Stomach (tissue), 19 donors: ENCODE measurements at places on chromosomes 7 and 10.

DNA sequence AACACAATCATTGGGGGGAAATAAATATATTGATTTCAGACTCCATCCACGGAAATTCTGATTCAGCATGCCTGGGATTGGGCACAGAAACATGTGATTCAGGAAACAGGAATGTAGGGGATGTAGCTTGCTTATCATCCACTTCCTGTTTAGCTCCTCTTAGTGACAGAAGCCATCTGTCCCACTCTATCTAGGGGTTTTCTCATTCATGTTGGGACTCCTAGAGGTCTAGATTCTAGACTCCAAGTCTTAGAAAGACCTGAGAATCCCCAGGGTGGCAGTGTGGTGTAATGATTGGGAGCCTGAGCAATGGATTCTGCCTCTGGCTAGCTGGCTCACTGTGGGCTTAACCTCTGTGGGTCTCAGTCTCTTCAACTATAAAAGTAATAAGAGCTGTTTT is 67.9 kb downstream of the CDK1 start:
- peak; percentile 31 for DNase-seq

DNA sequence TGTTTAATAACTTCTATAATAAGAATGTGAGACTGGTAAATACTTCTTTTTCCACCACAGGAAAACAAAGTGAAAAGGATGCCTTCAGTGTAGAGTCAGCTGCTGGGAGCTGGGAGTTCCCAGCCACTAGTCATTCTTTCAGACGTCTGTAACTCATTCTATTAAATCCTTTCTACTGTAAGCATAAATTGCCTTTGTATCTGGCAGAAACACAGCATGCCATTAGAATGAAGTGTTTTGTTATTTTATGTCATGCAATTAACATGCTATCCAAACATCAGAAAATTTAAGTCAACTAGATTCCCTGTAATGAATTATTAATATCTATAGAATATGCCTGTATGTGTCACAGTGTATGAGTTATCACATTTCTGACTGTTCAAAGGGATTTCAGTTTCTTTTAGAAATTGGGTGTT is 14.3 kb downstream of the BPGM start:
- no peak for DNase-seq

DNA sequence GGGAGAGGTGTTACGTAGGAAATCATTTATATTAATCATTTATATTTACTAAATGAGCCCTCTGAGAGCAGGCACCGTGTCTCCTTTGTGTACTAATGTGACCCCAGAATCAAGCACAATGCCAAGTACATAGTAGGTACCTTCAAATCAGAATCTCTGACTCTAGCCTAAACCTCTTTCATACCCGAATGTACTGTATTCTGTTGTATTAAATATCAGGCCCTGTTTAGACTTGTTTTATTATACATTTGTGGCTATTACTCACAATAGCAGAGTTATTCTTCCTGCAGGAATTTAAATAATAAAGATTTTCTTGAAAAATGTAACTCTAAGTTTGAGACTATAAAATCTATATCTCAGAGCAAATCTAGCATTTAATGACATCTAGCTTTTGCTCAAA is 297.3 kb downstream of the EXOC4 start:
- no peak for DNase-seq

DNA sequence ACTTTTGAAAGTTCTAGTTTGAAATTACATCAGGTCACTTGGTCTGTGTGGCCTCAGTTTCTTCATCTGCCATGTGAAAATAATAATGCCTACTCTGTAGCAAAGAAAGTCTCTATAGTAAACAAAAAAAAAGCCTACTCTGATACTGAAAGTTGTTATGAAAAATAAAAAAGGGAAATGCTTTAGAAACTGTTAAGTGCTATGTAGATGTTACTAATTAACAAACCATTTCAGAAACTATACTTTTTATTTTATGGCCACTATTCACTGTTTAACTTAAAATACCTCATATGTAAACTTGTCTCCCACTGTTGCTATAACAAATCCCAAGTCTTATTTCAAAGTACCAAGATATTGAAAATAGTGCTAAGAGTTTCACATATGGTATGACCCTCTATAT is 50.6 kb downstream of the CFTR start:
- no peak for DNase-seq

- peak; percentile 84 for DNase-seq
Measured at GRCh38 chr7:44587843-44588711, 6.0 kb upstream of the TMED4 start.

DNA sequence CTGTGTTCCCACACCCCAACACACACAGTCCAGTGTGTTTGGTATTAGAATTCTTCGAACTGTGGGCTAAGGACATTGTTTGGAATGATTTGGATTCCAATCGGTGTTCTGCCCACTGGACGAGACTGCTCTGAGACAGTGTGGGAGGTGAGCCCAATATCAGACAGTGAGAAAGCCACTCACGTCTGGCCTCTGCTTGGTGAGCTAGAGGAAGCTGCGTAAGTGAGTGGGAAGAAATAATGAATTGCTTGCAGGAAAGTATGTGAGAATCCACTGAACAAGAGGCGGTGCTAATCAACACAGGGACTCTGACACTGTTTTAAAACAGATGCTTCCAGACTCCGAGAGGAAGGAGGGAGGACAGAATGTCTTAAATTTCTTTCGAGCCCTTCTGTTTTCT is 675.0 kb upstream of the ANKRD30A start:
- peak; percentile 56 for DNase-seq

GRCh38 chr7:92790992-92791391 is 45.4 kb downstream of the CDK6 start:
- DNase-seq, result no peak

- DNase-seq, result peak; percentile 87
Measured at GRCh38 chr7:71735961-71736556, 604.1 kb downstream of the GALNT17 start.

- no peak for DNase-seq
Measured at GRCh38 chr7:94556028-94556427, 46.4 kb downstream of the CASD1 start.

DNA sequence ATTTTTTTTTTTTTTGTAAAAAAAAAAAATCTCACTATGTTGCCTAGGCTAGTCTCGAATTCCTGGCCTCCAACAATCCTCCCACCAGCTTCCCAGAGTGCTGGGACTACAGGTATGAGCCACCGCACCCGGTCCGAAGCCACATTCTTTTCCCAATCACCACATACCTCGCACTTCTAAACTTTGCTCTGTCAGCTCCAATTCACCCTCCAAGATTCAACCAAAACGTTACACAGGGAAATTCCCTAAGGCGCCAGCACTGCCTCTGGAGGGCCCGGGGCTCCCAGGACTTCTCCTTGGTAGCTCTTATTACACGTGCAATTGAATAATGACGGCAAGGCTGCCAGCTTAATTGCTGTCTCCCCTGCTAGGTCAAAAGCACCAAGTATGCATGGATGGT is 10.3 kb upstream of the DNAAF5 start:
- DNase-seq, result no peak

DNA sequence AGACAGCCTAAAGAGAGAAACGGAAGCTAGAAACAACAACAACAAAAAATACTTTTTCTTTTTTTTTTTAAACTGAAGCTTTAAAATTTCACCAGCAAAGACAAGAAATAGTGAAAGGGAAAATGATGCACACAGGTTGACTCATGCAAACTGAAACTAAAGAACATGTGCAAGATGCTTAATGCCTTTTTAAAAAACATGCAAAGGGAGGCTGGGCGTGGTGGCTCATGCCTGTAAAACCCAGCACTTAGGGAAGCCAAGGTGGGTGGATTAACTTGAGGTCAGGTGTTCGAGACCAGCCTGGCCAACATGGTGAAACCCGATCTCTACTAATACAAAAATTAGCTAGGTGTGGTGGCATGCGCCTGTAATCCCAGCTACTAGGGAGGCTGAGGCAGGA is 15.1 kb upstream of the CUBN start:
- DNase-seq, result no peak

GRCh38 chr7:5526100-5526905 is 102.7 kb upstream of the TNRC18 start:
- DNase-seq, result peak; percentile 60

GRCh38 chr10:105707603-105708002 is 1066.5 kb downstream of the SORCS3 start:
- DNase-seq, result no peak

GRCh38 chr7:36204929-36205635 is 52.0 kb downstream of the EEPD1 start:
- no peak for DNase-seq

- DNase-seq, result peak; percentile 51
Measured at GRCh38 chr10:77526868-77527617, 110.6 kb downstream of the KCNMA1 start.

DNA sequence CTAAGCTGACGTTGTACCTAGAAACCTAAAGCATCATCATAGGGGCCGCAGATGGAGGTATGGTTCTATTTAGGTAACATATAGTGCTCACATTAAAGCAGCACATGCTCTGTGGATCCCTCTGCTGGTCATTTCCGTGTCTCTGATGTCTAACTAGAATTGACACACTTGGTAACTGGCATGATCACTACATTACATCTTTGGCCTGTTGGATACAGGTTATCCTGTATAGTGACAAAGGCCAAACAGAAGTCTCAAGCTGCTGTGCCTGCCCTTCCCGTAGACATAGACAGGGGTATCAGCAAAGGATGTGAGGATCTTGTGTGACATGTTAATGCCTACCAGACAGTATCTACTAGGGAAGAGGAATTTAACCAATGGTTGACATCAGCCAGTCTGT is 51.2 kb downstream of the KIF5B start:
- peak; percentile 65 for DNase-seq

DNA sequence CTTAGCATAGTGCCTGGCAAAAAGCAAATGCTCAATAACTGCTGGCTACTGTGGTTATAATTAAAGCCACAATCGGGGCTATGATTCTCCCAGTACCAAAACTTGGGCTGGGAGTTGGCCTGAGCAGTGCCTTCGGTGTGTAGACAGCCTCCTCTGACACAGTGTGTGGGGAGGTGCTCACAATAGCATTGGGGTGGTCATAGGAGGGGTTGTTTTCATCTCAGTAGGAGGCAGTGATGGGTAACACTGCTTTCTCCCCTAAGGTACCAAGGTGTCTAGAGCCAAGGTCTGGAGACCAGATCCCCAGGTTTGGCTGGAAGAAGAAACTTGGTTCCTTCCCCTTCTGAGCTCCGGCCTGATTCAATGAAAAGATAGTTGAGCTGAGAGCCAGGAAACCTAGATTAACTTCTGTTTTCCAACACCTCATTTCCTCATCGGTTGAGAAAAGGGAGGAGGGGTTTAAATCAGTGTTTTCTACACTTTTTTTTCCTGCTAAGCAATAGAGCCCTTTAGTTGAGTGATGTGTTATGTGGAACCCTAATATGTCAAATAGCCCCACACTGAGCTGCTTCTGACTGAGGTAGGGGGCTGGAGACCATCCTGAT is 68.2 kb downstream of the LRMDA start:
- no peak for DNase-seq

GRCh38 chr7:74032191-74032490 is 4.2 kb downstream of the ELN start:
- DNase-seq, result peak; percentile 58

- peak; percentile 7 for DNase-seq
Measured at GRCh38 chr10:71093531-71093930, 118.8 kb upstream of the UNC5B start.

- DNase-seq, result peak; percentile 58
Measured at GRCh38 chr7:12670000-12670729, 17.3 kb upstream of the ARL4A start.

DNA sequence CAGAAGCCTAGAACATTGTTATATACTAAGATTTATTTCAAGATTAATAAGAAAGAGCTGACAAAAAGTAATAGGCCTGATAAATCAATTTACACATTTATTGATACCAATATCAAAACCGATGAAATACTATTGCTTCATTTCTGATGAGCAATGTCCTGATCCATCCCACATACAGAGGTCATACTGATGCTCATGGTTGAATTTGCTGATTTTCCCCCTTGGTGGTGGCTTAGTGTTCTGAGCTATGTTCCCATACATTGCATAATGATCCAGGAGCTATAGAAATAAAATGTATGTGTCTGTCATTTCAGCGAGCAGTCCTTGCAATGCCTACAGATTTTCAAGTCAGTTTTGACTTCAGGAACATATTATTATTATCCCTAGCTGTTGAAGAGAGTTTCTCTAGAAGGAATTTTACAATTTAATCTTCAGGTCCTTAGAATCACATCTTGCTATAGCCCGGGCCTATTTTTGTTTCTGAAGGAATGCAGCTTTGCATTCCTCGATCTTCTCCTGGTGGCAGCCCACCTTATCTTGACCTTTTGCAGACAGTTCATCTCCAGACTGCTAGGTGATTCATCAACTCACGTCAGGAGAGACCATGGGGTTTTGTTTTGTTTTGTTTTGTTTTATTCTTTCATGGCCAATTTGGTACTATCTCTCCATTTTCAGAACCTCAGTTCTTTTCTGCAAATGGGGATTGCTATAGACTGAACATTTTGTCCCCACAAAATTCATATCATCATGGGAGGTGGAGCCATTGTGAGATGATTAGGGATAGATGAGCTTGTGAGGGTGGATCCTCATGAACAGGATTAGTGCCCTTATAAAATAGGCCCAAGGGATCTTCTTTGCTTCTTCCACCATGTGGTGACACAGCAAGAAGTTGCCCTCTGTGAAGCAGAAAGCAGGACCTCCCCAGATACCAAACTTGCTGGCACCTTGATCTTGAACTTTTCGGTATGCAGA is 465.6 kb upstream of the IGFBP3 start:
- DNase-seq, result no peak

DNA sequence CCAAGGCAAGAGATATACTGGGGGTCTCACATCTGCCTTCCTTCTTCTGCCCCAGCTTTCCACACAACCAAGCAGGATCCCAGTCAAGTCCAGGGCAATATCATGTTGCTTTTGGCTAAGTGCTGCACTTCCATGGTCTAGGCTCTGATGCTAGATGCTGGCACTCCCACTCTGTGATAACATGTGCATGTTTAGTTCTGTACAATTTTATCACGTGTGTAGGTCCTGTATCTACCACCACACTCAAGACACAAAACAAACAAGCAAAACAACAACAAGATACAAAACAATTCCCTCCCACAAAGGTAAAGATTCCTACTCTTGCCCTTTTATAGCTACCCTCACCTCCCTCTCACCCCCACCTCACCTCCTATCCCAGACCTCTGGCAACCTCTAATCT is 105.6 kb upstream of the HABP2 start:
- DNase-seq, result no peak

DNA sequence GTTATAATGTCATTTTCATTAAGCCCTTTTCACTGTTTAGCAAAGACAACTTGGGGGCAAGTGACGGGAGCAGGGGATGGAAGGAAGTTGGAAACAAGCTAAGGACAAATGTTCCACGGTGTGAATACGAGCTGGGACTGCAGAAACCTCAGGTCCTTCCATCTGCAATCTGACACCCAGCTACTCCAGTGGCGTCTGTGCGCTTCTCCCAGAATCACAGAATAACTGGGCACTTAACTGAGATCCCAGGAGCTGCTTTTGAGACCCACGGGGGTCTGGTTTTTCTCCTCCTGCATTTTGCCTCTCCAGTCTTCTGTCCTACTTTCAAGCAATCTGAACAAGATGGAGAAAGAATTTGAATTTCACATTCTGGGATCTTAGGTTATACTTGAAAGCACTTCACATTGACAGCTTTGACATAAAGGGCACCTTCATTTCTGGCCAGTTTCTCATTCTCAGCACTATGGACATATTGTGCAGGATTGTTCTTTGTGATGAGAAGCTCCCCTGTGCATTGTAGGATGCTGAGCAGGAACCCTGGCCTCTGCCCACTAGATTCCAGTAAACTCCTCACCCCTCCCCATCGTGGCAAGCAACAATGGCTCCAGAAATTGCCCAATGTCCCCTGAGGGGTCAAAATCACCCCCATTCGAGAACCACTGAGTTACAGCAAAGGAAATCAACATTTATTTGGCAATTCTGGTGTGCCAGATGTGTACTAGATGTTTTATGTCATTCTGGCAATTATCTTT is 194.1 kb downstream of the CACNB2 start:
- DNase-seq, result no peak

GRCh38 chr7:101865031-101865430 is 47.6 kb downstream of the CUX1 start:
- no peak for DNase-seq
